NCI-H226 (cell line): ENCODE measurements at places on chromosomes 7 and 10.

DNA sequence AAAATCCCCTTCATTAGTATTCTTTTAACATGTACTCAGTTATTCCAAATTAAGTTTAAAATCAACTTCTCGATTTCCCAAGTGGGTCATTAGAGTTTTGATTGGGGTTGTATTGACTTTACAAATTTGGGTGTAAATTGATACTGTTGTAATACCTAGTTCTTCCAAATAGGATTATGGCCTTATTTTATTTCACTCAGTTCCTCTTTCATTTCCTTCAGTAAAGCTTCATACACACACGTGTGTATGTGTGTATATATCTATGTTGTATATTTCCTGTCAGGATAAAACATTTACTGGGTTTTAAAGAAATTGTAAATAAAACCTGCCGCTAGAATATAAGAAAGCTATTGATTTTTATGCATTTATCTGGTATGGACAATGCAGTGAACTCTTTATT is 15.9 kb downstream of the YME1L1 start:
- no peak for DNase-seq

DNA sequence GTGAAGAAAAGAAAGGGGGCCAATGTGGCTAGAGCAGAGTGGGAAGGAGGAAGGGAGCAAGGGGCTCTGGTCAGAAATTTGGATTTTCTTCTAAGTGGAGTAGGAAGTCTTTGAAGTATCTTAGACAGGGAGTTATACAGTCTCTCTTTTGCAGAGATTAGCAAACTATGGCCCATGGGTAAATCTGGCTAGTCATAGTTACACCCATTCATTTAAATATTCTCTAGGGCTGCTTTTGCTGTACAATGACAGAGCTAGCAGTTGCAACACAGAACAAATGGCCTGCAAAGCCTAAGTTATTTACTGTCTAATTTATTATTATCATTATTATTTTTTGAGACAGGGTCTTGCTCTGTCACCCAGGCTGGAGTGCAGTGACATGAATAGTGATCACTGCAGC is 10.5 kb upstream of the LAMB4 start:
- no peak for DNase-seq

GRCh38 chr10:49231086-49231820 is 43.1 kb upstream of the TMEM273 start:
- DNase-seq = no peak

GRCh38 chr7:149310113-149310836 is 48.3 kb downstream of the ZNF783 start:
- peak; percentile 73 for DNase-seq

GRCh38 chr10:28242555-28243204 is 60.2 kb downstream of the MPP7 start:
- DNase-seq = no peak

DNA sequence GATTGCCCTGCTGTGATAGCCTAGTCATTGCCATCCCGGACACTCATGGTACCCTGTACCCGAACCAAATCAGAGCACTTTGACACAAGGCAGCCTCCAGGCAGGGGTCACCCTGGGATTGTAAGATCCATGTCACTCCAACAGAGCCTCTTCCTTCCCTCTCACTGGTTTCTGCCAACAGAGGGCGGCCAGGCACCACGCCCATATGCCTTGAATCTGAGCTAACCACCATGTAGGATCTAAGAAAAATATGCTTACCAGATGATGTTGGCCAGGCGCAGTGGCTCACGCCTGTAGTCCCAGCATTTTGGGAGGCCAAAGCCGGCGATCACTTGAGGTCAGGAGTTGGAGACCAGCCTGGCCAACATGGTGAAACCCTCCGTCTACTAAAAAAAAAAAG is 389.2 kb upstream of the KLF6 start:
- no peak for DNase-seq

DNA sequence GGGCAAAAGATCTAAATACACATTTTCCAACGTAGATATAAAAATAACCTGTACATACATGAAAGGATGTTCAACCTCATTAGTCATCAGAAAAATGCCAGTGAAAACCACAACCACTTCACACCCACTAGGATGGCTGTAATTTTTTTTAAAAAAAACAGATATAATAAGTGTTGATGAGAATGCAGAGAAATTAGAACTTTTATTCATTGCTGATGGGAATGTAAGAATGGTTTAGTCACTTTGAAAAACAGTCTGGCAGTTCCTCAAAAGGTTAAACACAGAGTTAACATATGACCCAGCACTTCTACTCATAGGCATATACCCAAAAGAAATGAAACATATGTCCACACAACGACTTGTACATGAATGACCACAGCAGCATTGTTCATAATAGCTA is 32.3 kb upstream of the PRKCQ start:
- DNase-seq = no peak

DNA sequence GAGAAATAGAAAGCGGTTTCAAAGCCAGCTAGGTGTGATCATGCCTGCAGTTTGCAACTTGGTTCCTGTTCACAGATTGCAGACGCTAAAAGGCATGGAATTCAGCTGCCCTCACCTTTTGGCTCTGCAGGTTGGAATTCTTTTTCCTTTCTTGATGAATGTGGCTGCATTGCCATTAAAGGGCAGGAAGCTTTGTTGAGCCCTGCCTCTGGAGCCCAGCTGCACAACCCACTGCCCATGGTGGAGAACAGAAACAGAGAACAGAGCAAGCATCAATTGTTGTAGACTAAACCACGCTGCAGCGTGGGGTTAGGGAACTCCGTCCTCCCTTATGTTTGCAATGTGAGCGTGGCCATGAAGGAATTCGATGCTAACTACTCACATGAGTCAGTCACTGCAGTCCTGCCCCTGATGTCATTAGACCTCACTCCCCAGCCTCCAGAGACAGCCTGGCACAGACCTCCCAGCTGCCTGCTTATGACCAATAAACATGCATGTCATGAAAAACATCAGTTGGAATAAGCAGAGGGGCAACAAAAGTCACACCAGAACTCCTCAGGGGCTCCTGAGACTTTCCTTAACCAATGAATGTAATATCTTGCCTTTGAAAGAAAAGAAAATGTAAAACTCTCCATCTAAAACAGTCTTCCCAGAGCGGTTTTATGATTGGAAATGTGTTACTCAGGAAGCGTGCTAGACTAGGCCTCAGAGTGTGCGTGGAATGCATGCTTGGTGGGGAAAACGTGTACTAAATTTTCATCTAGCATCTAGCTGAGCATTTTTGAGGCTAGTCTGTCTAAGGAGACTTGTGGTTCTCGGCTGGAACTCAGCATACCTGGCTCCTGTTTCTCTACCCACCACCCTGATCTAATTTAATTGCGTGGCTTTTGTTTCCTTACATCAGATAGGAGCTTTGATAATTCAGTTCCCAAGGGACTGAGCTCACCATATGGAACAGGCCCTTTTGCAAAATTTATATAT is 232.2 kb downstream of the KIAA1217 start:
- DNase-seq = peak; percentile 28

- no peak for DNase-seq
These were observed 19.6 kb upstream of the AGAP5 start for GRCh38 chr10:73717556-73717955.

DNA sequence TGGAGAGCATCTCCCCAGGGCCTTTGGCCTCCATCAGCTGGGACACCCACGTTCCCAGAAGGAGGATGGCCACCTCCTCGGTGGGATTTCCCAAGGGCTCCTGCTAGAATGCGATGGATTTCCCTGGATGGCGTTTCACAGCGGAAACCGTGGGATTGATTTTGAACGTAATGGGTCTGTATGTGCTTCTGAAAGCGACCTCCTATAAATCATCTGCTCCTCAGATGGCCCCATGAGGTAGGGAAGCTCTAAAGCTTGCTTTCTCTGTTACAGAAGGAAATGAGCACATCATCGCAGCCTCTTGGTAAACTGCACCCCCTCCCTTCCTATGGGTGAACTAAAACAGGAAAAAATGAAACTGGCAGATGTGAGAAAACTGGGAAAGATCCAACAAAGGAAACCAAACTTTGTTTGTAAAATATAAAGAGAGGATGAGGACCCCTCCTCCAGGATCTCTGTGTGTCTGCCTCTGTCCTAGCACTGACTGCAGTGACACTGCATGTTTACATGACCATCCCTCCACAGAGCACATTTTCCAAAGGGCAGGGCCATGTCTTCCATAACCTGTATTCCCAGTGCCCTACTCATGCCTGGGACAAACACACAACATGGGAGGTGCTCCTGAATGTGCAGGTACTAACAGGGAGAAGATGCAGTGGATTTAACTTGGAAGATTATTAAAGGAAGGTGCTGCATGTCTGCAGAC is 57.6 kb downstream of the LYZL1 start:
- DNase-seq = no peak

DNA sequence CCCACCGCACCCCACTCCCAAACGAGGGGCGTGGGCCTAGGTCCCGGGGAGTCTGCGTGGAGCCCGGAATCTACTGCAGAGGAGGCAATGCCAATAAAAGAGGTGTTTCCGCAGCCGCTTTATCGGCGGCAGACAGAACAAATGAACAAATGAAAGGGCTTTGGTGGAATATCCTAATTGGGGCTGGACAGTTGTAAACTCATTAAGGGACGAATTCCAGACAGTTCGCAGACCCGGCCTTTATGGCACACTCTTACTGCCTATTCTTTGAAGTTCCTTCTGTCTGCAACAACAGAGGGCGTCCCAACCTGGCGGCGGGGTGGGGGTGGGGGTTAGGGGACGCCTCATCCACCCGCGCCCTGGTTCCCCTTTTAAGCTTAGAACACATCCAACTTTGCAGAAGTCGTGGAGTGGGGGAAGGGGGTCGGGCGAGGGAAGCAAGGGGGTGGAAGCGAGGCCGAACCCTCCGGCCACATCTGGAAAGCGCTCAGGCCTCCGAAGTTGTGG is 4.1 kb downstream of the HOXA9 start:
- DNase-seq = no peak

DNA sequence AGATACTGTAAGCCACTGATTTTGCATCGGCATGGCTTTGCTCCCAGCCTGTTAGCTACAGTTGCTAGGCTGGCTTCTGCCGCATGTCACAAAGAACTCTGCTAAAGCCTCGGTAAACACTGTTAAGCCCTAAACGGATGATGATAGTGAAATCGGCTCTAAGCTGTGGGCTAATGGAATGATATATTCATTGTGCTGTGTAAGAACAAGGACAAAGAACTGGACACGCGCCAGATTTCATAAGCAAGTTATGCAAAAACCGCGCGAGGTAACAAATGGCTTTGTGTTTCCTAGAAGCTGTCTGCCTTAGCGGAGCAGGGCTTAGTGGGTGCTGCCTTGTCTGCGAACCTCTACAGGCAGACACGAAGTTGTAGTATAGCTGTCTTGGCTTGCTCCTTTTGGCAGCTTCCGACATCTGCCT is 331.3 kb upstream of the COBL start:
- no peak for DNase-seq

GRCh38 chr10:130902929-130903328 is 408.6 kb downstream of the TCERG1L start:
- DNase-seq = no peak

DNA sequence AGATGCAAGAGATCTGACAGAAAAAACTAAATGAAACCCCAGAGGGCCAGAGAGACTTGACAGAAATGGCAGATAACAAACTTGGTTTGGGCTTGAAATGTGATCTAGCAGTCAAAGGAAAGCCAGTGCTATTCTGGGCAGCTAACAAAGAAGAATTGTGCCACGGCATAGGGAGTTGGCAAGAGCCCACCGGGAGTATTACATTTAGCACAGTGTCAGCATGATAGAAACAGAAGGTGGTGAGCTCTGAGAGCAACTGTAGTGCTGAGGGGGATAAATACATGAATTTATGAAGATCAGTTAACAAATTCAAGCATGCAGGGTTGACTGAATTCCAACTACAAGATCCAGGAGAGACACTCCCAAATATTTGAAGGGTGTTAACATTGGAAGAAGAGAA is 91.1 kb downstream of the AHCYL2 start:
- no peak for DNase-seq

GRCh38 chr10:15539262-15539661 is 168.2 kb upstream of the FAM171A1 start:
- no peak for DNase-seq

DNA sequence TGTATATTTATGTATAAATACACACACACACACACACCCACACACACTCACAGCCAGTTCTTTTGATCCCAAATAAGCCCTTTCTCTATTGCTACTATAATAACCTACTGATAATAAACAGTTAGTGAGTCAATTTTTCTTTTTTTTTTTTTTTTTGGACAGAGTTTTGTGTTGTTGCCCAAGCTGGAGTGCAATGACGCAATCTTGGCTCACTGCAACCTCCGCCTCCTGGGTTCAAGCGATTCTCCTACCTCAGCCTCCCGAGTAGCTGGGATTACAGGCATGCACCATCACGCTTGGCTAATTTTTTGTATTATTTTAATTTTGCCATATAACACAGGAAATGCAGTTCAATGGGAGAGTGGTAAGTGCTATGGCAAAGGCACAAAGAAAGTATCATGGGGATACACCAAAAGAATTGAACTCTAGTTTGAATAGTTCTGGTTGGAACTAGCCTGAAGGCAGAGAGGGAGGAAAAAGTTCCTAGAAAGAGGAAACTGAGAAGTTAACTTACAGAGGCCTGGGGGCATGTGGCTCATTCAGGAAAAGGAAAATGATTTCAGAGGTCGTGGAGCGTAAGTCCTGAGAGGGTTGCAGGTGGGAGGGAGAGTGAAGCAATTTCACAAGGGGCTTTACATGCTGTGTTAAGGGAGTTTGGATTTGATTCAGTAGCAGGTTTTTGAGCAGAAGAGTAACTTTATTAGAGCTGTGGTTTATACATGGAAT is 44.4 kb upstream of the JCAD start:
- DNase-seq = peak; percentile 24

DNA sequence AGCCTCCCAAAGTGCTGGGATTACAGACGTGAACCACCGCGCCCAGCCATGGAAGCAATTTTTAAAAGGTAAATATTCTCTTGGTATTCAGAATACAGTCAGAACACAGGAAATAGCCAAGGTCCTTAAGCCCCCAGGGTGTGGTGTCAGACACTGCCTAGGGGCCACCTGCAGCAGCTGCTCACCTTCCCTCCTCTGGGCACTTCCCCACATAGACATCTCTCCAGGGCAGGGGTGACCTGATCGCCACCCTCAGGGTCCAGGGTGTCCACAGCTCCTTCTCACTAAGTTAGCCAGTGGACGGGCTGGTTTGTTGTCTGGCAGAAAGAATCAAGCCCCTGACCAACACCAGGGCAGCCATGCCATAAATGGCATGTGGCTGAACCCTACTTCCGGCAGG is 15.9 kb downstream of the URGCP start:
- no peak for DNase-seq

- peak; percentile 51 for DNase-seq
These were observed 82.1 kb downstream of the CPEB3 start for GRCh38 chr10:92208736-92209135.
